ENCODE measurements at places on chromosomes 1 and 21. TPM values are rescaled to one million over a fixed set of nuclear protein-coding genes. Genes with fewer than 3 reads are reported as not detected.

SEC16B gene
- 0.38 TPM for total RNA-seq

SPRR2F gene
- total RNA-seq, result not detected

SPATA45 gene
- not detected for total RNA-seq

PDE4B gene
- total RNA-seq, result 83.5 TPM

GFI1 gene
- total RNA-seq, result 0.05 TPM

DNA sequence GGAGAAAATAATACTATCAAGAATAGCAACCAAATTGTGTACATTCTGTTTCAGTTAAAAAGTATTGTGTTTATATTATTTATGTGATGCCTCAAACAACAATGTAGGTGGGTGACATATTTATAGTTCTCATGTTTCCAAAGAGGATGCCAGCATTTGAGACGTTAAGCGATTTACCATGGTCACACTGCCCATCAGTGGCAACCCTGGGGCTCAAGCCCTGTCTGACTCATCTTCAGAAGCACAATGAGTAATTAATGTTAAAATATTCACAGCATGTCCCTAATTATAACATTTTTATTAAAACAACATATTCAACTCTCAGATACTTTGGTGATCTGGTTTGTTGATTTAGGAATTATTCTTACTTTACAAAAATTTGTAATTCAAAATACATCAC, 409.4 kb downstream of the BRINP3 start:
- no peak for DNase-seq

DNA sequence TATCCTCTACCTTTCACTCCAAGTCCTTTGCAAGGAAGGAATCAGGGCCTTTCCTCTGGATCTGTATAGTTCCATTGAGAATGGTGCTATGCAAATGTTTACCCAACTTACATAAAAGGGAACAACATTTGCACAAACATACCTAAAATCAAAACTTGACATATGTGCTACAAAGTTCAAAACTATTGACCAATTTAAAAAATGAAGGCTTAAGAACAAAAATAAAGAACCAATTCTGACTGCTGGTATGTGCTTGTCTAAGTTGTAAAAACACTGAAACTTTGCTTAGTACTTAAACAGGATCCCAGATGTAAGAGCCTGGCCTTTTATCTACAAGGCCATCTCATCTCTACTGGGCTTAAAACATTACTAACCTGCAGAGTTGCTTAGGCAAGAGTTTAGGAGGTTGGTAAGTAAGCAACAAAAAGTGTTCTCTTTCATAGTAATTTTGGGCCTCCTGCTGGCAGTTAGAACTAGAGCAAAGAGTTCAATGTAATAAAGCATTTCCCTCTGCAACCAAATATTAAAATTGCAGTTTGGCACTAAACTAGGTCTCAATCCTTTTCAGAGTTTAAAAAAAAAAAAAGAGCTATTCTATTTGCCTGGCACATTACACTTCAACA, 2.0 kb downstream of the SCMH1 start:
- no peak for DNase-seq

DNA sequence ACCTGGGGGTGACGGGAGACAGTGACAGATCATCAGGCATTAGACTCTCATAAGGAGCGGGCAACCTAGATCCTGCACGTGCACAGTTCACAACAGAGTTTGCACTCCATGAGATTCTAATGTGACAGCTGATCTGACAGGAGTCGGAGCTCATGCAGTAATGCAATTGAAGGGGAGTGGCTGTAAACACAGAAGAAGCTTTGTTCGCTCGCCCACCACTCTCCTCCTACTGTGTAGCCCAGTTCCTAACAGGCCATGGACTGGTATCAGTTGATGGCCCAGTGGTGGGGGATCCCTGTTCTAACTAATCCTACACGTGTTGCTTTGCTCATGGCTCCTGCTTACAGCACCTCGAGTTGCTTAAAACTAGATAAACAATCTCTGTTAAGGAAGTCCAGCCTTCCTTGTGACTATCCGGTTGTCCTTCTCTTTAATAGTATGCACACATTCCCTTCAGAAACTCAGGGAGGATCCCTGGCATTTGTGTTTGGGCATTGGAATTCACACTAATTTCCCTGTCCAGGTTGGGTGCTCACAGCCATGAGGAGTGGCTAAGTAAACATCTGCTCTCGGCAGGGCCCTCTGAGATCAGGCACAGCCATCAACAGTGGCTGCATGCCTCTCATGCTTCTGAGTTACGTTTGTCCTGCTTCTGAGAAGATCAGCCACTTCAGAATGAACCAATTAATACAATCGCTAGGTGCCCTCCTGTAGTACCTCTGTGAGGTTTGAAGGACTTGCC, 21.1 kb upstream of the F3 start:
- no peak for DNase-seq

DNA sequence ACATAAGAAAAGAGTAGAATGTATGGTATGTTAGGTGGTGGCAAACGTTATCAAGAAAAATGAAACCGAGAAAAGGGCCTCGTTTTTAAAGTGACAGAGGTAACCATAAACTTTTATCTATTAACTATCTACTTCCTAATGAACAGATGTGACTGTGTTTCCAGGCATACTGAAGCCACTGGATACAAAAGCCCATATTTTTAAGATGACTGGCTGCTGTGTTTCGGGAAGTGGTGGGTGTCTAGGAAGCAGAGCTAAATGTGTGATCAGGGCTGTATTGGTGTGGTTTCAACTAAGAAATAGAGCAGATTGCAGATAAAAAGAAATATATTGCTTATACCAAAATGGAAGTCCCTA, 71.8 kb downstream of the CHRM3 start:
- DNase-seq, result no peak

DNA sequence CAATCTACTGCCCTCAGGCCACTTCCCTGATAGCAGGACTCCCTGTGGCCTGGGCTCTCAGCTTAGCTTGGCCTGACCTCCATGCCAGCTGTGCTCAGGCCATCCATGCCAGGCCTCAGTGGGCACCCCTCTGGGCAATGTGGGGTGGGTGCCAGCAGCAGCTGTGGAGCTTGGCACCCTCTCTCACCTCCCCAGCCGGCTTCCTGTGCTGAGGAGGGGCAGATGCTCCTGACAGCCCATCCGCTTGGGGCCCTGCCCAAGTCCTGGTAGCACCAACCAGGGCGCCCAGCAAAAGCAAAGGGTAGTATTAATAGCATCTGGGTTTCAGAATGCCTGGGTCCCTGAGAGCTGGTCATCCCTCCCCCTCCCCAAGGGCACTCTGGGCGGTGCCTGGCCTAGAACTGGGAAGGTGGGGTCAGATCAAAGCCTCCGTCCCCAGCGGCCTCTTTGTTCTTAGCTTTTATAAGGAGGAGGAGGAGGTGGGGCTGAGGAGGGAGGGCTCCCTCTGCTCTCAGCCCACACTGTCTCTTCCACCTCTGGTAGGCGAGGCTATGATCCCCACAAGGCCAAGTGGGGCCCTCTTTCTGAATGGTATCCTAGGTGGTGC, 6.1 kb downstream of the EFNA4 start:
- DNase-seq, result no peak

DNA sequence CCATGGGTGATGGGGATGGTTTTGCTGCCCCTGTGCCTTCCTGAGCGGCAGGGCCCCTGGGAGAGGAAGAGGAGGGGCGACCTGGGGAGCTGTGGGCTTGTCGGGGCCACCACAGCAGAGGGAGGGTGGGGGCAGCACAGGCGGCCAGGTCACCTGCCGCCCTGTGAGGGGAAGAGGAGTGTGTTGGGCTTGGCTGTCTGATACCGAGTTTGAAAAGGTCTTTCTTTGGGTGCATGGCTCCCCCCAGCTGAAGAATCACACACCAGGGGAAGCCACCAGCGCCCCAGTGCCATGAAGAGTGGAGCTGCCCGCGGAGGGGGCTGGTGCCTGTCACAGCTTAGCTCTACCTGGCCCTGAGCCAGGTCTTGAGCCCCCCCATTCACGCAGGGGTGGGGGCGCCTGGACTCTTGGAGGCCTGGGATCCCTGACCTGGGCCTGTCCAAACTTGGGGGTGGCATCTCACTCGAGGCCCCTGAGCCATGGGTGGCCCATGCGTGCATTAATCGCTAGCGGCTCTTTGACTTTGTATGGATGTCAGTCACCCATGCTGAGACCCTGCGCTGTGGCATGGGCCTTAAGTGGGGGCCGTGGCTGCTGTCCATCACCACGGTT, 26.4 kb downstream of the CSTB start:
- no peak for DNase-seq

DNA sequence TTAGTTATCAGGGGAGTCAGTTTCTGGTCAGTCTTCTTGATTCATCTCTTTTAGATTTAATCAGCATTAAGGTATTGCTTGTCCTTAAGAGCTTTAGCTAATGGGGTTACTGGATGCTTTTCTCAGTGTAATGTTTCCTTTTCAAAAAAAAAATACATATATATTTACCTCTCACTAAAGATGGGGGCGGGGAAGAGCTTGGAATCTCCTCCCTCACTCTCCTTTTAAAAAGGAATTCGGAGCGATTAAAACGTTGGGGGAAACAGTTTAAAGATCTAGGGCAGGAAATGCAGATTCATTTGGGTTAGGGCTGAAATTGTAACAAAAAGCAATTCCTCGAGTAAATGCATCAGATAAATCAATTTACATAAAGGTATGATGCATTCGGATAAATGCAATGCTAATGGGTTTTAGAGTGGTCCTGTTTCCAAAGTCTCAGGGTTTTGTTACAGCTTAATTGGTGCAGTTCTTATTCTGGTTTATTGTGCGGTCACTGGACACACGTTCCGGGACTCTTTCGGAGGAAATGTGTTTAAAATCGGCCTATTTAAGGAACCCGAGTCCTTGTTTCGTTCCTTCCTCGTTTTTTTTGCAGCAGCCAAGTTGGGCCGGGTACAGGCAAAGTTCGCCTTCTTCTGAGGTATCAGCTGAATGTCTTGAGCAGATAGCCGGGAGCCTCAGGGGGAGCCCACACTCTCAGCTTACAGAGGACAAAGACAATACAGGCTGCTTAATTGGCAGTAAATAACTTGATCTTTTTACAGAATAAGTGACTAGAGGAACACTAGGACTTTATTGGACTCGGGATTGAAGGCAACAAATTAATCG, 1.6 kb downstream of the LMO4 start:
- DNase-seq, result no peak

GRCh38 chr1:158155673-158156072, 25.0 kb upstream of the CD1D start:
- no peak for DNase-seq

DNA sequence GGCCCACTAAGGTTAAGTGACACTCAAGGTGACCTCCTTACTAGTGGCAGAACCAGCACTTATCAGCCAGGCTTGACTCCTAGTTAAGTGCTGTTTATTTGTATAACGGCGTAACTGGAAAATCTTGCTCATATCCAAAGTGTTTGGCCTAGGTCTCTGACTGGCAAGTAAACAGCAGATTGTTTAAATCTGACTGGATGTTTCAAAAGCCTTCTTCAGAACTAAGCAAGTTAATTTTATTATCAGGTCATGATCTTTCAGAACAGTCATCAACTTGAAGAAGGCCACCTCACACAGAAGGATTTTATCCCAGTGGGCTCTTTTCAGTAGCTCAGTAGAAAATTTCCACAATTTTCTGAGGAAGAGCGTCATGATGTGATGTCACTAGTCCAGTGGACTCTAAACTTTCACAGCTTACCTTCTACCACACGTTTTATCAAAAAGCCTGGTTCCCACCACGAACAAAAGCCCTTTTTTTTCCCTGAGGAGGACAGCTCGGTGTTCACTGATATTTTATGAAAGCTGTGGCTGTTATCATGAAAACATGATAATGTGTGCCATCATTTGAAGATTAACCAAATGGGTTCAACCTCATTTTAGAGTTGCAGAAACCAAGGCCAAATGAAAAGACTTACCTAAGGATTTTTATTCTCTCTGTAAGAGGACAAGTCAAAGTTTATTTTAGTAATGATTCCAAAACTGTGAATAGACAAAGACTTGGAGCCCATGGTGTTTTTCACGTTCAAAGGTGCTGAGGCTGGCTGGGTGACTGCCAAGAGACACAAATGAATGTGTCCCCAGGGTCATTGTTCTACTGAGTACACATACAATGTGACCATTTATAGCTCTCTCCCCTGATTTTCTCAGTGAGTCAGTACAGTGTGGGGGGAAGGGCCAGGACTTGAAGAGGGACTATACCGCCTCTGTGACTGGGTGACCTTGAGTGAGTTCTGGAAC, 9.1 kb downstream of the SGIP1 start:
- no peak for DNase-seq

DNA sequence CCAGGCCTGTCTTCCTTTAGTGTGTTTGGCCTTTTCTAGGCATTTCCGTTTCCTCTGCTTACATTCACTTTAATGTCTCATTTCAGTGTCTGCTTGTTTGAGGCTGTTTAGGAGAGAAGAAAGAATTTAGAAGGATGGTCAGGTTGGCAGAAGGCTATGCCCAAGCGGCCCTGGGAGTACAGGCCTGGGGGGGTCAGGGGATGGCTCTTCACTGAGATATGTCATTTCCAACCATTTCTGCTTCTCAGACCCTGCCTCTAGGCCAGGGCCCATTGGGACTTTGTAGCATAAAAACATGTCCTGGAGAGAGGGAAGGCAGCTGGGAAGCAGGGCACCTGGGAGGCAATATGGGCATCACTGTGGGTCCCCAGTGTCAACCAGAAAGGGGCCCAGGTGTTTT, 86.0 kb downstream of the DDX20 start:
- DNase-seq, result no peak

DNA sequence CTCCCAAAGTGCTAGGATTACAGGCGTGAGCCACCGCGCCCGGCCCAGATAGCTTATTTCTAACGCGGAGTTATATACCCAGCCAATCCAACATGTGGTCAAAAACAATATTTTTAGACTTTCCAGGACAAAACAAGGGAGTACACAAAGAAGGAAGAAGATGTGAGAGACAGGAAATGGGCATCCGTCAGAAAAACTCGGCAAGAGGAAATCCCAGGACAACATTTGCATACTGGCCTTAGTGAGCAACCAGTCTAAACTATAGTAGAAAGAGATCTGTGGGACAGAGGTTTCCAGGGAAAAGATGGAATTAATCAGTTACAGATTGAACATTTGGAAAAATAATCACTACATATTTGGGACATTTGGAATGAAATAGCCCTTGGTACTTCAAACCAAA, 11.4 kb downstream of the ARMH1 start:
- no peak for DNase-seq

- DNase-seq, result no peak
Measured at GRCh38 chr1:39940253-39940652, 14.7 kb upstream of the MFSD2A start.

DNA sequence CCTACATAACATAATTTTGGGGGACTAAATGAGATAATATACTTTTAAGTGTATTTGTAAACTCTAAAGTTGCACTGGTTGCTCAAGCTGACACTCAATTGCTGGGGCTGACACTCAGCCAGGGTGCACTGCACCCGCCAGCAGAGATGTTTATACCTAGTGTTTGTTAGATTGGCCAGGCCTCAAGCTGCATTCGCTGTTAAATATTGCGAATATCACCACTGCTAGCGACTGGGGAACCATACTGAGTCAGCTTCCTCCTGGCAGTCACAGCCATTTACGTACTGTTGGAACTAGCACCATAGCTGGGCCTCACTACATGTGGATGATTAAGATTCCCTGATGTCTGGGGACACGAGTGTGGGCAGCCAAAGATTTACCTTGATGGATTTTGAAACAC, 12.7 kb upstream of the RWDD3 start:
- DNase-seq, result no peak

GRCh38 chr1:3351449-3352298, 102.8 kb upstream of the ARHGEF16 start:
- DNase-seq, result no peak

- no peak for DNase-seq
Measured at GRCh38 chr1:27428316-27429028, 36.0 kb downstream of the GPR3 start.
